WERI-Rb-1 (cell line): ENCODE measurements at places on chromosomes 4 and X.

- DNase-seq, result no peak
These were observed 520 bp upstream of the SRP72 start for GRCh38 chr4:56466910-56467283.

DNA sequence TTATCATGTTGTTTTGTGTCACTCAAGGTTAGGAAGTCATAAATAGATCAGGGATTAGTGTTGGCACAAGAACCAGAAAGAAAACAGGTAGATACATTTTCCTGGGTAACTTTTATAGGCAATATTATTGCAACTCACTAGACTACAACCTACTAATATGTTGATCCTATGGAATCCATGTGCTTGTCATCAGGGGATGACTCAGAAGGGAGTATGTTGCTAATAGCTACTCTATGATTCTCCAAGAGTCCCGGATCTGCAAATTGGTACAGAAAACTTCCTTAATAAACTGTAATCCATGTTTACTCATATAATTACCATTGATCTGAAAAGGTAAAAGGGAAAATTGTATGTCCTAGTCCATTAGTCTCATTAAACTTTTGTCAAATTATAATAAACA, 11.7 kb upstream of the GNRHR start:
- no peak for DNase-seq

DNA sequence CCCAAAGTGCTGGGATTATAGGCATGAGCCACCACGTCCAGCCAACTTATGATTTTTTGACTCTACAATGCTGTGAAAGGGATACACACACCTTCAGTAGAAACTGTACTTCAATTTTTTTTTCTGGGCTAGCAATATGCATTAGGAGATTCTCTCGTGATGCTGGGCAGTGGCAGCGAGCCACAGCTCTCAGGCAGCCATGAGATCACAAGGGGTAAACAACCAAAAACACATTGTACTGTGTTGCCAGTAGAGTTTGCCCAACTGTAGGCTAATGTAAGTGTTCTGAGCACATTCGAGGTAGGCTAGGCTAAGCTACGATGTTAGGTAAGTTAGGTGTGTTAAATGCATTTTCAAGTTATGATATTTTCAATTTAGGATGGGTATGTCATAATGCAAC, 25.7 kb downstream of the RAB33A start:
- no peak for DNase-seq

DNA sequence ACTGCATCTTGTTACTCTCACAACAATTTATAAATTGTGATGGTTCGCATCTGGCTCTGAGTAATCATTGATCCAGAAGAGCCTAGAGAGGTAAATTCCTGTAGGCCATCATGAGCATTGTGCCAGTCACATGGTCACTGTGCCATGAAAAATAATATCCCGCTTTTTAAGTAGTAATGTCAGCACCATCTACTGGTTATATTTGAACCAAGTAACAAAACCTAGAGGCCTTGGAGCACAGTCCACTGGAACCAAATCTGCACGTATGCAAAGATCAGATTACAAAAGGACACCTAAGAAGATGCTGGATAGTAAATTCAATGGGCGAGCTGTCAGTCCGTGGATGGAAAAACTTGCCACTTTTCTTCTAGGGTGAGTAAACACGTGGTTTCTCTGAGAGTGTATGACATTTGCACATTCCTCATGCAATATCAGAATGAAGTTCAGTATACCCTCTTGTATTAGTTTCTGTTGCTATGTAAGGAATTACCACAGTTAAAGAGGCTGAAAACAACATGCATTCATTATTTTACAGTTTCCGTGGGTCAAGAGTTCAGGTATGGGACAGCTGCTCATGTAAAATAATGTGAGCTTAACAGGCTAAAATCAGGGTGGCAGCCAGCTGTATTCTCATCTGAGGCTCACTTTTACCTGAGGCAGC, 26.8 kb downstream of the FAM114A1 start:
- no peak for DNase-seq

DNA sequence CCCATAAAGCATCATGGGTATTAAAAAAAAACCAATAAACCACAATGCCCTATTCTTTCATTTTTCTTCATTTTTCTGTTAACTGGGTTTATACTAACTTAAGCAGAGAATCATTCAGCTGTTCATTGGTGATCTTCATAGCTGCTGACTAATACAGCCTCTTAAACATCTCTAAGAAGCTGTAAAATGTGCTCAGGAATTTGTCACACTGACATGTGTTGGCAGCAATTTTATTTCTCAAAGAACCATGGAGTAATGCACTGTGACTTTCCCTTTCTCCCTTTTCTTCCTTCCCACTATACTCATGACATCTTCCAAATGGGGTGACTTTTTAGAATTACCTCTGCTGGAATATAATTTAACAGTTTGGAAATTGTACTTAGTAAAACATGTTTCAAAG, 315.4 kb downstream of the ANTXR2 start:
- no peak for DNase-seq

DNA sequence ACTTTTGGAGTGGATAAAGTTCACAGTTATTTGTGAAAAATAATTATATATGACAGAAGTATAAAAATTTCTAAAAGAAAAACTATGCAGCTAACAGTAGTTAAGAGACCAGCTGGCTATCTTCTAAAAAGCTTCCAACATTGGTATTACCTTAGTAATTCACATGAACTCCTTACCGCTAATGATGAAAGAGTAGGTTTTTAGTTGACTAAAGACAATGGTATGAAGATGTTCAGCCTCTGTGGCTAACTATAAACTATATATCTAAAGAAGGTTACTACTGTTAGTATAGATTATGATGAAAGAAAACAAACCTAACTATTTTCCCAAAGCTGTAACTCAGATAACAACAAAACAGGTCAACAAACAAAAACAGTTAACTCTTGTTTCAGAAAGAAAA, 10.4 kb downstream of the CCNI start:
- DNase-seq, result no peak

GRCh38 chr4:41424522-41424921, 113.4 kb upstream of the LIMCH1 start:
- DNase-seq, result no peak

GRCh38 chr4:123977641-123978081, 581.1 kb downstream of the SPRY1 start:
- DNase-seq, result no peak

DNA sequence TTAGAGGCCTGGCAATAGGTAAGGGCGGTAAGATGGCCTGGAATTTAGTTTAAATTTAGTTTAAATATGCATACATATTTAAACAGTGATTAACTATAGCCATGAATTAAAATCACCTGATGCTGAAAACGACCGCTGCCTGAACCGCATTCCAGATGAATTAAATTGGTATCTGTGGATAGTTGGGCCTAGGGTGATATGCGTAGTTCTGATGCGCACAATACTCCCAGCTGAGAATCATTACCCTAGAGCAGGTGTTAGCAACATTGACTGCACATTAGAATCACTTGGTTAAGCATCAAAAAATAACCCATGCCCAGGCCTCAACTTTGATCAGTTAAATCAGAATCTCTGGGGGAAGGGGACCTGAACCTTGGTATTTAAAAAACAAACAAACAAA, 432.4 kb downstream of the GBA3 start:
- no peak for DNase-seq

- DNase-seq, result no peak
These were observed 2313.1 kb upstream of the AGA start for GRCh38 chr4:179755322-179755721.

DNA sequence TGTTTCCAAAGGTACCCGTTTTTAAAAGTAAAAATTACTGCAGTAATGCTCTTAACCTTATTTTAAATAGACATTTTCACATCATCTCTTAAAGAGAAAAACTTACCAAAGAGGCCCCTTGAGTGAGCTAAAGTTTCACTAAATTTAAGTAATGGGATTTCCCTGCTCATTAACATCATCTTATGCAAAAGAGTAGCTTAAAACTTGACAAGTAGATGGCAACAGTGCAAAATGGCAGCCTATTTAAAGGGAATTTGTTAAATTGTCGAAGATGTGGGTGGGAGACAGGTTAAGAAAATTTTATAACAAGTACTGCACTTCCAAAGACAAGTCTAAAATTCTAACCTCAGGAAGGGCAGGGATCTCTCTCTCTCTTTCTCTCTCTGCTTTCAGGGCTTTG, 271.7 kb upstream of the LDB2 start:
- no peak for DNase-seq

DNA sequence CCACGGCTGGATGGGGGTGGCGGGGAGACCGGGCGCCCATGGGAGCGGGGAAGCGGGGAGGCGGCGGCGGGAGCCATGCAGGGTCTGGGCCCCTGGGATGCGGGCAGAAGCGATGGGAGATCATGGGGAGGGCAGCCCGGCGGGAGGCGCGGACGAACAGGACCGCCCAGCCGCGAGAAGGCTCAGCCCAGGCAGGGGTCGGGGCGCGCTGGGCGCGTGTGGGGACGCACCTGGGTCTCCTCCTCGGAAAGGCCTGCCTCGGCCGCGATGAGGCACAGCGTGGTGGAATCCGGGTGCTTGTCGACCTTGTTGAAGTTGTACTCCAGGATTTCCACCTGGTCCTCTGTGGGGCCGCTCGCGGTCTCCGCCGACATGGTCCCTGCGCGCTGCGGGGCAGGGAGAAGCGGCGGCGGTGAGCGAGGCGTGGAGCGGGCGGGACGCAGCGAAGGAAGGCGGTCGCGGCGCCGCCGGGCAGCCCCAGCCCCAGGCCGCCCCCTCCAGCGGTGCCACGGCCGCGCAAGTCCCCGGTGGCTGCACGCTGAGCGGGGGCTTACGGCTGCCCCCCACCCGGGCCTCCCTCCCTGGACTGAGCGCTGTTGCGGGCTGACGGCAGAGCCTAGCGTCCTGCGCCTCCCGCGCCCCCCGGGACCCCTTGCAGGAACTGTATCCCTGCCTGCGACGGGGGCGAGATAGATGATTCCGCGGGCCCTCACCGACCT, 25.3 kb downstream of the HOPX start:
- DNase-seq, result peak; percentile 42

DNA sequence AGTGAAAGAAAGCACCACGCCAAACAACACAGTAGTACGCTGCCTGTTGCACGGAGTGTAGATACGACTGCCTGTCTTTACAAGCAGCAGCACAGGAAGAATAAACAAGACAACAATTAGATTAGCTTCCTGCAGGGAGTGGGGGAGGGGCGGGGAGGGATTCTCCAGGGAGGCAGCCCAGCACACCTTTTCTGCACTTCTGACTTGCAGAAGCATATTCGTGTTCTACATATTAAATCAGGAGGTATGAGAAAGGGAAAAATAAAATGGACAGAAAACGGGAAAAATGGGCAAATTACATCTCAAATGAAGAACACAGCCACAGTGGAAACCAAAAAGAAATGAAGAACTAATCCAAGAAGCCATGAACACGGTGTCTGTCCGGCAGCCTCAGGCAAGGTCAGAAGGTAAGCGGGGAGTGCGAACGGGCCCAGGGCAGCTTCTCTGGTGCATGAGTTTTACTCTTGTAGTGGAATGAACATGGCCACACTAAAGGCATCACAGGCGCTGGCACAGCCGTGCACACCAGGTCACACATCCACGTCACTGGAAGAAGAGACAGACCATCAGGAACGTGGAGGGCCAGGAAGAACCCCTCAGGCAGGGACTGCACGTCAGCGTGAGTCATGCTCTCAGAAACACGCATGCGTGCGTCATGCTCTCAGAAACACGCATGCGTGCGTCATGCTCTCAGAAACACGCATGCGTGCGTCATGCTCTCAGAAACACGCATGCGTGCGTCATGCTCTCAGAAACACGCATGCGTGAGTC, 20.1 kb upstream of the ADRA2C start:
- no peak for DNase-seq

- no peak for DNase-seq
These were observed 93.2 kb downstream of the EFNB1 start for GRCh38 chrX:68922013-68922412.

- no peak for DNase-seq
These were observed 44.7 kb downstream of the DDX60 start for GRCh38 chr4:168273838-168274237.

DNA sequence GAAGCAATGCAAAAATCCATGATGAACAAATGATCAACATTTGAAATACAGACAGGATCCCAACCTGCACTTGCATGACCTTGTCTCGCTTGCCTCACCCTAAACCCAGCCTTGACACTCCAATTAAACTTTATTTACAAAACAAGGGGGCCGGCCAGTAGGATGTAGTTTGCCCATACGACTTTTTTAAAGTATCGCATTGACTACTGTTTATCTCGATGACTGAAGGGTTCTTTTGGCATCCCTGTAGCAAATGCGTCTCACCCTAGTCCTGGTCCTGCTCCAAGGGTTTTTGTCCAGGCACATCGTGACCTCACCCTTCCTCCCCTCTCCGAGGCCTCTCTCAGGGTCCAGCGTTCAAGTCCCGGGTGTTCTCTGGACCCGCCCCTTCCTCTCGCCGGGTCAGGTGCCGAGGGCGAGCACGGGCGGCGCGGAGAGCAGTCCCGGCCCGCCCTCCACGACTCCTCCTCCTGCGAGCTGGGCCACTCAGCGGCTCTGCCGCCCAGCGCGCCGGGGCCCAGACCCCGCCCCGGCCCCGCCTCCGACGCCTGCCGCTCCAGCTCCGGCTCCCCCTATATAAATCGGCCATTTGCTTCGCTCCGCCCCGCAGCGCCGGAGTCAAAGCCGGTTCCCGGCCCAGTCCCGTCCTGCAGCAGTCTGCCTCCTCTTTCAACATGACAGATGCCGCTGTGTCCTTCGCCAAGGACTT, at the start of gene SLC25A5:
Gene SLC25A5, plus strand, starts transcription at position 603 of the 709 bp plus-strand sequence. Its CDS starts 72 bp downstream, at position 675.
- DNase-seq, result peak; percentile 81

GRCh38 chr4:163193717-163194116, 27.0 kb upstream of the NAF1 start:
- DNase-seq, result no peak

DNA sequence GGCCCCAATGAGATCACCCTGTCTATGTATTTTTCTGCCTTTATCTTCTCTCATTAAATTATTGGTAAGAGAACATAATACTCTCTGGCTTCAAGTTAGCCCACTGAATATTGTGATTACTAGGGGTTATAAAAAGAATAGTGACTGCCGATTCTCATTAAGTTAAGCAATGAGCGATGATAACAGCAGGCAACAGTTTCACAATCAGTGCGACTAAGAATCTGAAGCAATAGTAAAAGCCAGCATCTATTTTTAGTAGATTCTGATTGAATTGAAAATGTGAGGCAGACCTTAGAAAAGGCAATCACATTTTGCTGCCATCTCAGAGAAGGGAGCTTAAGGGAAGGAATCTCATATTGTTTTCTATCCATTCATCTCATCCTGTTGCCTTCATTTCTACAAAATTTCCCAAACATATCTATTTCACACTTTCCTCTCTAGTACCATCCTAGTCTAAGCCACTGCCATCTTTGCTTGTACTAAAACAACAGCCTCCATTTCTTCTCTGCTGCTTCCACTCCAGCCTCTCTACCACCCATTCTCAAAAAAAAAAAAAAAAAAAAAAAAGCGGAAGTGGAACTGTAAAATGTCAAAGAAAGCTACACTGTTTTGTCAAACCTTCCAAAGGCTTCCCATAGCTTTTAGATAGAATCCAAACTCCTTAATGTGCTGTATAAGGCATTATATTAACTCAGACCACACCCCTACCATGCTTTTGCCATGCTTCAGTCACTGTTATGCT, 17.4 kb downstream of the GABRA4 start:
- no peak for DNase-seq

DNA sequence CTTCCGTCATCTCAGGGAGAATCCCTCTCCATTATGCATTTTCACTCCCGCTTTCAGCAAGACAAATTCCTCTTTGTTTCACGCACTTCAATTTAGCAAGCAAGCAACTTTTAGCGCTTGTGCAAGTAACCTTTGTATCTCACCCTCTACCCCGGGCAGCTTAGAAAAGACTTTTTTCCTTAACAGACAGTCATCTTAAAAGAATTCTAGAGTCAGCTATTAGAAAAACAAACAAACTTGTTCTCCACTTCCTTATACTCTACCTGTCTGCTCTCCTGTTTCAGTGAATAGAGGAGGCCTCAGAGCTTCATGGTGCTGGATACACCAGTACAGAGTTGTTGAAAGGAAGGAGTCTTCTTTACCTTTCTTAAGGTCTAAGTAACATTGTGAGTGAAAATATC, 12.1 kb downstream of the TIGD2 start:
- no peak for DNase-seq
